ENCODE measurements at places on chromosomes 1 and 21.

DNA sequence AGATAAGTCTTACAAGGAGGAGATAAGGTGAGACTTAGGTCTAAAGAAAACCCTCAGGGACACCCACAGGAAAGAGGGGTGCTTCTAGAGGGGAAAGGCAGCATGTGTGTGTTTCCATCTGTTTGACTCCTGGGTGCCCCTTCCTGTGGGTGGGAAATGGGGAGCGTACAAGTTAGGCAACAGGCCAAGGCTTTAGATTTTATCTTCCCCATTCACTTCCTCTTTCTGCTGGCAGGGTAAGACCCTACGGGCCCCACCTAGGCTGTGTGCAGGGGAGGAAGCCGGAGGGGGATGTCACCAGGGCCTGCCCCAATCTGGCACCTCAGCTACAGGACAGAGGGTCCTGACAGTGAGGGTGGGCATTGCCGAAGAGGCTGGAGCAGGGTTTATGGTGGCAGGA lies 2.5 kb upstream of the OLIG1 start:
- DNase-seq, result no peak

GRCh38 chr1:116909512-116910378 lies at the start of gene PTGFRN:
PTGFRN (plus strand) TSS chr1:116909916; CDS start chr1:116910204, 288 bp downstream.
- peak; percentile 8 for DNase-seq

GRCh38 chr1:111604931-111605330 lies 14.7 kb upstream of the RAP1A start:
- no peak for DNase-seq

DNA sequence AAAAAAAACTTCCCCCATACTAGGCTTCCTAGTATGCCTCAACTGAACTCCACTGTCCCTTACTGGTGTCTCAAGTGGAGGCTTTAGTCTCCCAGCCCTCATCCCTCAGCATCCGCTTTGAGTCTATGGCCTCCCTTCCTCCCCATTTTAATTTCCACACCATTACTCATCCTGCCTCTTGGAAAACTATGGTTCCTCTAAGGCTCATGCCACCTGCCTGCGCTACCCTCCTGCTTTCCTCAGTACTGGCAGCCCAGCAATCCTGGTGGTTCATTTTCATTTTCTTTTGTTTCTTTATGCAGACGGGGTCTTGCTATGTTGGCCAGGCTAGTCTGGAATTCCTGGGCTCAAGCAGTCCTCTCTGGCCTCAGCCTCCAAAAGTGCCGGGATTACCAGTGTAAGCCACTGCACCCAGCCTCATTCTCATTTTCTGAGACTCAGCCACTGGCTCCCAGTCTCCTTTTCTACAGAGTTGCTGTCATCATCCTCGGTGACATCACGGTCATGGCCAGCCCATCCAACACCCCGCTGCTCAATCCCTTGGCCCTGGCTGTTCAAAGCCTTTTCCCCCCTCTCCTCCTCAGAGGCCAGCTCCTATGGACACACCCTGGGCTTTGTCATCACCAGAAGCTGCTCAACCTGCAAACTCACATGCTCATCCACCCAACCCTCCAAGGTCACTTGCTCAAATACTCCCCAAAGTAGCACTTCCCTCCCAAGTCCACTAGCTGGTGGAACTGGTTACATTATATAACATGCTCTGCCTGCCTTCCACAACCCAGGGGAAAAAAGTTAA lies 2.3 kb upstream of the PMVK start:
- no peak for DNase-seq

DNA sequence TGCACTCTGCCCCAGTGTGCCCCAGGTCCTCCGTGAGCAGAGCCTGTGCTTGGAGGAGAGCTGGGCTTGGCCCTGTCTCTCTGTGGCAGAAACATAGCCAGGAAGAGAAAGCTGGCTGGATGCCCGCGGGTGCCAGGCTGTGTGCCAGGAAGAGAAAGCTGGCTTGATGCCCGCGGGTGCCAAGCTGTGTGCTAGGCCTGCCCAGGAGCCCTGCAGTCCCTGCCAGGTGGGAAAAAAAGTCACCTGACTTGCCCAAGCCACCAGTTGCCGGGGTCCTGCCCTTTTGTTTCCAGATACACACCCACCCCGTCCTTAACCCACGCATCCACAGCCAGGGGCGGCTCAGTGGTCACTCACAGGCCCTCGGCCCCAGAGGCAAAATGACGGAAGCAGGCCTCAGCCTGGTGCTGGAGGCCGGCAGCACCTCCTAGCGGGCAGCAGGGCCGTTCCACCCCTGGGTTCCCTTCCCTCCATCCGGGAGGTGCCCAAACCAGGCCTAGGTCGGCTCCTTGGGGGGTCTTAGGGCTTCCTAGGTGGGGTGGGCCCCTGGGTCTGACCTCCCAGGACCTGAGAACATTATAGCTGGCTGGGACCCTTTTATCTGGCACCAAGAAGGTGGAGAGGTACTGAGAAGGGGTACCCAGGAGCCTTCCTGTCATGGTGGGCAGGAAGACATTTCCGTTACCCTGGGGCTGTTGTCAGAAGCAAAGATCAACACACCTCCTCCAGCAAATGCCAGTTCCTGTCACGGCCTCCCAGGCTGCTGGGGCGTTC lies 9.1 kb downstream of the ITGB2 start:
- no peak for DNase-seq

DNA sequence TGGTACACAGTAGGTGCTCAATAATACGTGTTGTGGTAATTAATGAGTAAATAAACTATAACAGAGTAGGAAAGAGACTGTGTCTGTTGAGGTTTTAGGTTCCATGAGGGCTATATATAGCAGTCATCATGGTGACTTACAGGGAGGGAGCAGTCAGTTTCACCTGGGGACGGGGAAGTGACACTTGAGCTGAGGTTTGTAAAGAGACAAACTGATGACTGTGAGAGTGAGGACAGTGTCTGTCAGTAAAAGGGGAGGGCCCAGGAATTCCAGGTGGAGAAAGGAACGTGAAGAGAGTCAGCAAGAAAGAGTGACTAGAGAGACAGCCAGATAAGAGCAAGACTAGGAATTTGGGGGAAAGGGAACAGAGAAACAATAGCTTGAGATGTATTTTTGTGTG lies 30.2 kb downstream of the ABCA4 start:
- DNase-seq, result no peak

DNA sequence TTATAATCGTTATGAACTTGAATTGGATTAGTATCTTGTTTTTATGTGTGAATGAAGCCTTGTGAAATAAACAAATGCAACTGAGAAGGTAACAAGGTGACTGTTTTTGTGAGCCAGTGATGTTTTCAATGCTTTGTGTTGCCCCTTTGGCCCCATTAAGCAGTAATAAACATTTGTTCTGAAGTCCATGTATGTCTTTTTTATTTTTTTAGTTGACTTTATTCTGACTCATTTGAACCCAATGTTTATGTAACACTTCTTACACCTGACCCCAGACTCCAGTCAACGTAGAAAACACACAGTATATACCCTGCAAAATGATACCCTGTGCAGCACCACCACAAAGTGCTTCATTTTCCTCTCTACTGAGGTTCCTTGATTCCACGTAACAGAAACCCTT lies 4.6 kb upstream of the CACYBP start:
- DNase-seq, result no peak

GRCh38 chr1:179038528-179039281 lies 13.0 kb downstream of the FAM20B start:
- no peak for DNase-seq

- no peak for DNase-seq
Observed at GRCh38 chr1:65963156-65963888, 170.6 kb downstream of the PDE4B start.

Data from T-helper 17 cell (primary cell).